Stimulated activated CD4-positive, alpha-beta T cell treated with anti-CD3 and anti-CD28 coated beads, Interleukin-15, amount 100 ng/mL, for 24 hours (primary cell): ENCODE measurements at places on chromosomes 13 and 19.

- DNase-seq = no peak
These were observed 274.7 kb downstream of the SUCLA2 start for GRCh38 chr13:47726394-47726793.

- DNase-seq = peak; percentile 81
These were observed 34.2 kb downstream of the GPR42 start for GRCh38 chr19:35404879-35405622.

DNA sequence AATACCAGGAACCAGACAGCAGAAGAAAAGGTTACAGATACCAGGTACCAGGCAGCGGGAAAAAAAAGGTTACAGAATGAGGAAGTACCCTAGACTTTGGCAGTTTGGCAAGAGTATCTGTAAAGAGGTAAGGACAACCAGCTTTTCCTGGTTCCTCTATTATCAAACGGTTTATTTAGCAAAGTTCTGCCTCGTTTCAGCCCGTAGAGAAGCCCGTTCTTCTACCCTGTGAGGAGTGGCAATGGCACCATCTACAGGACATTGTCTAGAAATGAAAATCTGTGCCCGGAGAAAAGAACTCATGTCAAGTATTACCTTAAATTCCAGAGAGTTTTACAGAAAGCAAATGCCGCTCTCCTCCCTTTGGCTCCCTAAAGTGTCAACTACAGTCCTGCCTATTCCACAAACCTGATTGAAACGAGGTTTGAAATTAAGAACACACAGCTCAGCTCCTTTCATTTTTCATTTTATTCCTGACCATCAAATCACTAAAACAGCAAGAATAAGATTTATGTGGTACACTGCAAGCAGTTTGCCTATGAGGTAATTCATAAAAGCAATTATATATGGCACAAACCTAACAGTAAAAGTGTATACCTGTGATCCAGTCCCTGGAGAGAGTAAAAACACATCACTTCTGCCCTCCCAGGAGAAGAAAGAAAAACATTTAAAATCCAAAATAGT lies 226.3 kb downstream of the SLC7A1 start:
- no peak for DNase-seq

DNA sequence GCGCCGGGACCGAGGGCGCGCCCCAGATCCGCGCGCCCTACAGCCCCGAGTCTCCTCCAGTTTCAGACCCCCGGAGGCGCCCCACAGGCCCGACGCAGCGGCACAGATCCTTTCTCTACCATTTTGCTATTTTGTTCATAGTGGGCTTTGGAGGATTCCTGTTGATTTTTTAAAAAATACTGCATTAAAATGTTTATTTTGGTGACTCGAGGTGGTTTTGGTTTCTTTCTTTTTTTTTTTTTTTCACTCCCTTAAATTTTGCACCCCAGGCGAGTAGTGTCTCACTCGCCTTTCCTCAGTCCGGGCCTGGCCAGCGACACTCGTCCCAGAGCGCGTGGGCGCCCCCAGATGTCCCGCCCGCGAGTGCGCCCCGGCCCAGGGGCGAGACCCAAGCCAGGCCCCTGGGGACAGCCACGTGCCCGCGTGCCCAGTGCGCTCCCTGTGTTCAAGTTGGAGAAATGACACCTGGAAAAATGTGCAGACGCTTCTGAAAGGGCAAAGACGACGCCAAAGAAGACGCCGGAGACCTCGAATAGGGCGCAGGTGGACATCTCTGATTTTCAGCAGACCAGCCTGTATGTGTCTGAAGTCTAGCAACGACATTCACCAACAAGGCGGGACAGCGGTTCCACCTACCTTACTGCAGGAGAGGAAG lies 471 bp upstream of the INSR start:
- DNase-seq = peak; percentile 63

DNA sequence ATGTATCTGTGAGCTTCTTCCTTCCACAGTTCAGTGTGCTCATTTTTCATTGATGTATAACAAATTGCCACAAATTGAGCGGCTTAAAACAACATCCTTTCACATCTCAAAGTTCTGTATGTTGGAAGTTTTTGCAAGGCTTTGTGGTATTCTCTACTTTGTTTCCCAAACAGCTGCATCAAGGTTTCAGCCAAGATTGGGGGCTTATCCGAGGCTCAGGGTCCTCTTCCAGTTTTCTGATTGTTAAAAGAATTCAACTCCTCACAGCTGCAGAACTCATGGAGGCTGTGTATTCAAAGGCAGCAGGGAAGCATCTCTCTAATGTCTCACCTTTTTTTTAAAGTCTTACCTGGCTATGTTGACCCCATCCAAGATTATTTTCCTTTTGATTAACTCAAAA lies 1369.8 kb downstream of the PCDH9 start:
- DNase-seq = no peak

- no peak for DNase-seq
These were observed 83.5 kb downstream of the SACS start for GRCh38 chr13:23350009-23350408.

DNA sequence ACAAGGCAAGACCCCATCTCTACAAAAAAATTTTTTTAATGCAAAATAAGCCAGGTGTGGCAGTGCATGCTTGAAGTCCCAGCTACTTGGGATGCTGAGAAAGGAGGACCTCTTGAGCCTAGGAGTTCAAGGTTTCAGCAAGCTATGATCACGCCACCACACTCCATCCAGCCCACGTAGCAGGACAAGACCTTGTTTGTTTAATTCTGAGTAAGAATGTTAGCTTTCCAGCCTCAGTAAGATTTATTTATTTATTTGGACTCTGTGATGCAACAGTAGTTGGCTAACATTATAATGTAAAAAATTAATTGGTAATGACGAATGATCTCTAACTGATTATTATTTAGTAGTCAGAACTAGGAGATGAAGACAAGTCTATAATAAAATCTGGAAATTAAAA lies 23.3 kb downstream of the N4BP2L2 start:
- no peak for DNase-seq

DNA sequence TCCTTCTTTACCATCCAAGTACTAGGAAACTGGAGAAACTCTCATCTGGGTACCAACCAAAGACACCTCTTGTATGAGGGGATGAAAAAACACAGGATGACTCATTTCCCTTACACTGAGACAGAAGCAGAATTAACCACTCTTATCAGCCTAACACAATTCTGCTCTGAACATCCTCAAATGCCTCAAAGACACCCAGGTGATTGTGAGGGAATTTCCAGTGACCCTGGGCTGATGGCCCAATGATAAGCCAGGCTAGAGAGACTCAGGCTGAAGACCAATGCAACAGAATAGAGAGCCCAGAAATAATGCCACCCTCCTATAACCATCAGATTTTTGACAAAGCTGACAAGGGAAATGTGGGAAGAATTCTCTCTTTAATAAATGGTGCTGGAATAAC lies 7.0 kb downstream of the ZNF737 start:
- DNase-seq = no peak

DNA sequence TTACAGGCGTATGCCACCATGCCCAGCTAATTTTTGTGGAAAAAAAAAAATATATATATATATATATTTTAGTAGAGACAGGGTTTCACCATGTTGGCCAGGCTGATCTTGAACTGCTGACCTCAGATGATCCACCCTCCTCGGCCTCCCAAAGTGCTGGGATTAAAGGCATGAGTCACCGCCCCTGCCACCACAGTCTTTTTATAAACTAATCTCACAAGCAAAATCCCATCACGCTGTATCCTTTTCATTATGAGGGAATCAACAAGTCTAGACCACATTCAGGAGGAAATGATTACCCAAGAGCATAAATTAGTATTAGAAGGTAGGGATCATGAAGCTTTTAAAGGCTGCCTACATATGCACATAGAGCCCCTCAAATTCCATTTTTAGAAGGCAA lies 210.6 kb upstream of the NBEA start:
- DNase-seq = no peak

GRCh38 chr19:17205237-17206140 lies 9.7 kb upstream of the USE1 start:
- DNase-seq = peak; percentile 70

DNA sequence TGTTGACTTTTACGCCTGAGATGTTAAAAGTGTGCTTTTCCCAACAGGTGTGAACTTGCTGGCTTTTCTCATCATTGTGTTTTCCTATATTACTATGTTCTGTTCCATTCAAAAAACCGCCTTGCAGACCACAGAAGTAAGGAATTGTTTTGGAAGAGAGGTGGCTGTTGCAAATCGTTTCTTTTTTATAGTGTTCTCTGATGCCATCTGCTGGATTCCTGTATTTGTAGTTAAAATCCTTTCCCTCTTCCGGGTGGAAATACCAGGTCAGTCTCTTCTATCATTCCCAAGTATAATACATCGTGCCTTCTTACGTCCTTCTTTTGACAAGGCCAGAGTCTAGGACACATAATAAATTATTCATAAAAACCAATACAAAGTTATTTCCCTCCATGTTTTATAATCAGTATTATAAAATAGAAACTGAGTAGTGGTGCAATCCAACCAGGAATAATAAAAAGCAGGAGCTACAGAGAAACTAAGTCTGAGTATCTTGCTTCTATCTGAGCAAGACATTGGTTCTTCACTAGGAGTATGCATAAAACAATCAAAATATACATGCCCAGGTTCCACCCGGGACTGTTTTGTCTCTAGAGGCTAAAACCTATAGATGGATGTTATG lies 57.9 kb downstream of the RXFP2 start:
- no peak for DNase-seq

DNA sequence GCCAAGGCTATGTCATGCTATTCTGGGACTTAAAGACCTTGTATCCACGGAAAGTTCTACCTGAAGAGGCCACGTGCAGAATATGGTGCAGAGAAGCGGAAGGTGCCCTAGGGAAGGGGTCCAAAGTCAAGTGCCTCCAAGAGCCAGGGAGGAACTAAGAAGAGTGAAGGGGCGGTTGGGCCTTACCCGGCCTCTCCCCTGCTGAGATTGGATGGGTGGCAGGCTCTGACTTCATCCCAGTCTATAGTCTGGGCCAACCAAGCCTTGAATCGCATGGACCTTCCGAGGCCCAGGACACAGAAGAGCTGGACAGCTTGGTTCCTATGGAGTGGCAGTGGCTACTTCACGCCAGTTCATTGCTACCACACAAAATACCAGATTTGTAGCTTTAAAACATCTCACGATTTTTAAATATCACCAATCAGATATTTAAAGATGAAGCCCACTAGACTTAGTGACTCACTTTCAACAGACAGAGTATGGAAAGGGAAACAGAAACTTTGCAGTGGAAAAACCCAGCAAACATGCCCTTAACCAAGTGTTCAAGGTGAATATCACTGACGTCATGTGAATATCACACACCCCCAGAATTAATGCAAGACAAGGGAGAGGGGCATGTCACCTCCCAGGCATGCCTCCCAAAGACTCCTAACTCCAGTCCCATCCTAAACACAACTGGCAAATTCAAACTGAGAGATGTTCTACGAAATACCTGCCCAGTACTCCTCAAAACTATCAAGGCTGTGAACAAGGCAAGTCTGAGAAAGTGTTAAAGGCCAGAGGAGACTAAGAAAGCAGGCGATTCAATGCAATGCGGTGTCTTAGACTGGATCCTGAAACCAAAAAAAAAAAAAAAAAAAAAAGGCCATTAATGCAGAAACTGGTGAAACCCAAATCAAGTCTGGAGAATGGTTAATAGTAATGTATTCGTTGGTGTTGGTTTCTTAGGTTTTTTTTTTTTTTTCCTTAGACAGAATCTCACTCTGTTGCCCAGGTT lies 10.2 kb downstream of the C19orf12 start:
- peak; percentile 34 for DNase-seq

GRCh38 chr19:43526884-43527859 lies at the start of gene ETHE1:
Gene ETHE1 (minus strand): TSS chr19:43527201. CDS start chr19:43527177, 24 bp downstream.
- peak; percentile 90 for DNase-seq

GRCh38 chr13:37138926-37139325 lies 33.5 kb upstream of the CSNK1A1L start:
- DNase-seq = no peak
